ENCODE measurements at places on chromosomes 4 and X. TPM values are rescaled to one million over a fixed set of nuclear protein-coding genes. Genes with fewer than 3 reads are reported as not detected.
A peak's percentile ranks its signal among the peaks of the same experiment; 100 is the strongest.

The CNGA1 gene
- total RNA-seq: 1.00 TPM

The NRK gene
- total RNA-seq: 9.8 TPM

The ETDB gene
- not detected for total RNA-seq

The HTN3 gene
- not detected for total RNA-seq

DNA sequence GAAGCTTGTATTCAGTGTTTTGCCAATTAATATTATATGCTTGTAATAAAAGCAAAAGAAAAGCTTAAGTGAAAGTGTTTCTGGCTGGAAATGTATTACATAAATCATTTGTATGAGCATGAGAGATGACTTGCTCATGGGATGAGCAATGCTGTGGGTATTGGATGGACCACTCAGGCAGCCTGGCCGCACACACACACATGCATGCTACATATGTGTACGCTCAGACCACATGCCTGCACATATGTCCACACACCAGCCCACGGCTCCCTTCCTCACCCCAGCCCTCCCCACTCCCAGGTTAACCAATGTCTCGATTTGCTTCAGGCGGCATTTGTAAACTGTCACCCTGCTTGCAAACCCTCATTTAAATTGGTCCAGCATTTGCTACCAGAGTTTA lies 55.9 kb downstream of the CPLX1 start:
- no peaks in the 10 kb centered on the region for H3K27me3 ChIP-seq
- peak overlapping the region; percentile 77 for H3K27ac ChIP-seq
- no peak for DNase-seq
- H3K4me1 ChIP-seq: peaks cover 3% of the 10 kb centered on the region
- H3K36me3 ChIP-seq: peaks cover 32% of the 10 kb centered on the region
- no peak overlapping the region for H3K4me3 ChIP-seq

GRCh38 chr4:114021451-114021850 lies 42.0 kb upstream of the ARSJ start:
- H3K4me1 ChIP-seq: peaks cover 8% of the 10 kb centered on the region
- DNase-seq: no peak
- no peak overlapping the region for H3K4me3 ChIP-seq
- H3K27me3 ChIP-seq: no peaks in the 10 kb centered on the region
- no peak overlapping the region for H3K27ac ChIP-seq

DNA sequence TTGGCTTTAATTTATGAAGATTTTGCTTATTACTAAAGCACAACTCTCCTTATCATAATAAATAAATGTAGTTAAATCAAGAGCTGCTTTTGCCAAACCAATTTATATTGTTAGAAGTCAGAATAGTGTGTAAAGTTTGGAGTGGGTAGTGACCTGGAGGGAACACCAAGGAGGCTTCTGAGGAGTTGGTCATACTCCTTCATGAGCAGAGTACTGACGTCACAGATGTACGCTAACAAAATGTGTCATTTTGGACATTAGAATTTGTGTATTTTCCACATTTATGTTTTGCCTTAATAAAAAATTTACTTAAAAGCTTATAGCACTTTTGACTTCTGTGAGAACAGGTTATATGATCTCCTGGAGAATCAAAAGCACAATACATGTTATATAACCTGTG lies 953.5 kb upstream of the INTU start:
- DNase-seq: no peak
- H3K36me3 ChIP-seq: no peaks in the 10 kb centered on the region
- H3K4me3 ChIP-seq: no peak overlapping the region
- H3K4me1 ChIP-seq: peaks cover 5% of the 10 kb centered on the region
- no peaks in the 10 kb centered on the region for H3K27me3 ChIP-seq

DNA sequence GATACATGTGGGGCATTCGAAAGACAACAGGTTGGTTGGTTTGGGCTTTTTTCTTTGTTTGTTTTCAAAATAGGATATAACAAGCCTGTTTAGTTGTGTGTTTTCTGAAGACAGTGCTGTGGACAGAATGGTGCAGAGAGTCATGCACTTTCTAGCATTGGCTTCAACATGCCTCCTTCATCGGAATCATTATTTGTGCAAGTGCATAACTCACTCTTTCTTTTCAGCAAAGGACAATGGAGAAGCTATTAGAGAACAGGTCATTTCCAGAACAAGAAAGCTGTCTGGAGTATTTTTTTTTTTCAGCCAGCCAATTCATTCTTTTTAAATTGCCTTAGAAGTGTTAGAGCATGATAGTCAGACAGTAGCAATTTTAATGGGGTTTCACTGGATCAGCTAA lies 225.8 kb downstream of the STK32B start:
- H3K27me3 ChIP-seq: no peaks in the 10 kb centered on the region
- DNase-seq: no peak
- H3K4me1 ChIP-seq: peaks cover 7% of the 10 kb centered on the region
- H3K27ac ChIP-seq: no peak overlapping the region
- no peak overlapping the region for H3K4me3 ChIP-seq

DNA sequence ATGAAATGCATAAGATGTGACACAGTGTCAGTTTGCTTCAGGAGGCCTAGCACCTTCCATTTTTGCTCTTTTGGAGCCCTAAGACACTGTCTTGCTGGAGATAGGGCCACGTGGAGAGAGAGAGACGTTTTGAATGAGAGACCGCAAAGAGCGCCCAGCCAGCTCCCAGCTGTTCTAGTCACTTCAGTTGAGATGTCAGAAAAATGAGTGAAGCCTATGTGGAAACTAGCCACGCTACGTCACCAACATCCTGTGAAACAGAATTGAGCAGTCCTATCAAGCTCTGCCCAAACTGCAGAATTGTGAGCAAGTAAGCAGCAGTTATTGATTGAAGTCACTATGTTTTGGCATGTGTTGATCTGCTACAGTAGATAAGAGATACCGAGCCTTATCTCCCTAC lies 13.1 kb downstream of the GPR82 start:
- peaks cover 1% of the 10 kb centered on the region for H3K36me3 ChIP-seq
- no peak overlapping the region for H3K4me3 ChIP-seq
- no peak overlapping the region for H3K27ac ChIP-seq
- DNase-seq: no peak
- peaks cover 5% of the 10 kb centered on the region for H3K4me1 ChIP-seq
- no peaks in the 10 kb centered on the region for H3K27me3 ChIP-seq

DNA sequence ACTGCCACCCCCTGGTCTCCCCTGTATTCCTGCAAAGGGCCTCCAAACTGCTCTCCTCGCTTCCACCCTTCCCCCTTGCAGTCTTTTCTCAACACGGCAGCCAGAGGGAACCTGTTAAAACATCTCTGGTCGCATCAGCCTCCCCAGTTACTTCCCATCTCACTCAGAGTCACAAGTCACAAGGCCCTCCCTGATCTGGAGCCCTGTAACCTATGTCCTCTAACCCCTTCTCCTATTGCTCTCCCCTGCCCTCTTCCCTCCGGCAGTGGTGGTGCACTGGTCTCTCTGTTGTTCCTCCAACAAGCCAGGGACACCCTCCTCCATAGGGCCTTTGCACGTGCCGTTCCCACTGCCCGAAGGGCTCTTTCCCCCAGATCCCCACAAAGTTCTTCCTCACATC lies 73.2 kb downstream of the SH3KBP1 start:
- H3K27me3 ChIP-seq: no peaks in the 10 kb centered on the region
- H3K4me1 ChIP-seq: peaks cover 1% of the 10 kb centered on the region
- no peak for DNase-seq
- H3K36me3 ChIP-seq: no peaks in the 10 kb centered on the region

DNA sequence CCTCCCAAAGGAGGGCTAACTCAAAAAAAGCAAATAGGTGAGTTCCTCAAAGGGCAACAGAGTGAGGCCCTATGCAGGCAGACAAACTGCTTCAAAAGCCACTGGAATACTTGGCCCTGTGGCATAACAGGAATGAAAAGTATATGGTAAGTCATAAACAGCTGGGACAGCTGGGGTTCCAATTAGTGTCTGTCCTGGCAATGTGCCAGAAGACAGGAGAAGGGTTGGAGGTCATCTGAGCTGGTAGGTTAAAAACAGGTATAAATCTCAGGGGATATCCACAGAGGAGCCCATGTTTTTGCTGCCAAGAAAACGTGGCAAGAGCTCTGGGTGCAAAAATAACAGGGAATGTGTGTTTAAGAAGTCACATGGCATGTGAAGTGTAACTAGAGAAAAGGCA lies 111.6 kb downstream of the APOOL start:
- no peaks in the 10 kb centered on the region for H3K36me3 ChIP-seq
- peaks cover 1% of the 10 kb centered on the region for H3K4me1 ChIP-seq
- H3K4me3 ChIP-seq: no peak overlapping the region
- no peak for DNase-seq

DNA sequence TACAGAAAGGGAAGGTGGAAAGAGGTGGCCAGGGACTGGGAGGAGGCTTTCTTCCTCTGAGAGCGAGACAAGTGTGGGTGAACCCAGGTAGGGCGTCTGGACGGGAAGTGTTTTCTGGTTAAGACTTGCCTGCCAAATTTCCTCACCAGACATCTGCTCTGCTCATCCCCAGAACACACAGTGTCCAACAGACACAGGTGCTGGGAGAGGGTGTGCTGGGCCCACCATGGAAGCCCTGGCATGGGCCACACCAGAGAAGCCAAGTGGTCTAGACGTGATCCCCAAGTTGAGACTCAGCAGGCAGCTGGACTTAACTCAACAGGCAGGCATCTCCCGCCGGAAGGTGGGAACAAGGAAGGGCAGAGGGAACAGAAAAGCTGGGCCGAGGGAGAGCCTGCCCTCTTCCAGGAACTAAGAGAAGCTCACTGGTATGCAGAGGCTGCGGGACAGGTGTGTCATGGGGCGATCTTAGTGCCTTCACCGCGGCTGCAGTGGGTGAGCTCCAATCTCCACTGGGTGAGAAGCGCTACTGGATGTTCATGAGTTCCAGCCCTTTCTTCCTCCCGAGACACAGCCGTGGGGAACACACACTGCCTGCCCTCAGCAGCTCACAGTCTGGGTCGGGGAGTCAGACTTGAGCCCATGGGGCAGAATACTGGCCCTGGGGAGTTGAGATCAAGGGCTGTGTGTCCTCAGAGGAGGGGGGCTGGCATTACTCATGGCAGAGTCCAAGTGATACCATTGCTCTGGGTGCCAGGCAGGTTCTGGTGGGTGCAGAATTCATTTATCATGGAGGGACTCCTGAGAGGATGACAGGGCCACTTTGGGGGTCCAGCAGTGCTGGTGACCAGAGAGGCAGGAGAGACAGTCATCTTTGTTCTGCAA lies 110.2 kb downstream of the CPZ start:
- no peaks in the 10 kb centered on the region for H3K36me3 ChIP-seq
- H3K27ac ChIP-seq: no peak overlapping the region
- peaks cover 3% of the 10 kb centered on the region for H3K4me1 ChIP-seq
- DNase-seq: no peak

DNA sequence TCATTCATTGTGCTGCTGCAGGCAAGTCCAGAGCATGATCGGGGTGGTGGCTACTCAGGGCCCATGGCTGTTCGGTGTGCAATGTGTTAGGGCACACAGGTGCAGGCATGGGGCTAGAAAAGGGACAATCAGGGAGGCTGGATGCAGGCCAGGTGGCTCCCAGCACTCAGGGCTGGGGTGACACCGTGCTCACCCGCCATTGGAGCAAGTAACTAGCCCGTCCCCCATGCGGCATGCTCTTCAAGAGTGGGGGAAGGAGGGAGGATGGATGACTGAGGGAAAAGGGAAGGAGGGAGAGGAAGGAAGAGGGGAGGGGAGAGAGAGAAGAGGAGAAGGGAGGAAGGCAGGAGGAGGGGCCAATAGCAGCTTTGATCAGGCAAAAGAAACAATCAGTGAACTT lies 64.7 kb downstream of the INTS6L start:
- H3K4me1 ChIP-seq: no peaks in the 10 kb centered on the region
- no peak overlapping the region for H3K27ac ChIP-seq
- no peak for DNase-seq
- no peak overlapping the region for H3K4me3 ChIP-seq
- H3K36me3 ChIP-seq: no peaks in the 10 kb centered on the region

DNA sequence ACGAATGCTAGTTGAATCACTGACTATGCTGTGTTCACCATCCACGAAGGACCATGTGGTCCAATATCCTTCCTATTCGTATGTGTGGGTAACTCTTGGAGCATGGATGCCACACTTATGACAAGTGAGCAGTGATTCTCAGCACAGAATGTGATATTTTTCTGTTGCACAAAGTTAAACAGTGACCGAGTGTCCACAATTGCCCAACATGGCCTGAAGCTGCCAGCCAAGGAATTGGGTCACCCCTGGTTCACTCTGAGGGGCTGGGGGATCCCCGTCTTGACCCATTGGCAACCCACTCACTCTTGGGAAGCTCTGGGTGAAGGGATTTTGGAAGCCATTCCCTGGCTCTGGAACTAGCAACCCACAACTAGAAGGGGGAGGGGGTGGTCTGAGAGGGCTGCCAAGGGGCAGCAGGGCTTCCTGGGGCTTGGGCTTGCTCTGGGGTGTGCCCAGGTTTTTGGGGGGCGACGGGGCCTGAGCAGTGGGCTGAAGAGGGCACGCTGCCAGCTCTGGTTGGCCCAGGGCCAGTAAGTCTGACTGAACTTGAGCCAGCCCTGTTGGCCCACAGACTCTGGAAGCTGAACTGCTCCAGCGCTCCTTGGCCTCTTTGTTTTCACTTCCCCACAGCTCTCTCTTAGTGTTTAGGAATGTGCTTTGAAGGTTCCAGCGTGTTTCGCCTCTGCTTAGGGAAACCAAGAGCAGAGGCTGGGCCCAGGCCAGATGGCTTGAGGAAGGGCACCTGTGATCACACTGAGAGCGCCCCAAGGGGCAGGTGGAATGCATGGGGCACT lies 43.1 kb upstream of the BCOR start:
- peaks cover 4% of the 10 kb centered on the region for H3K4me1 ChIP-seq
- H3K36me3 ChIP-seq: peaks cover 3% of the 10 kb centered on the region
- peaks cover 26% of the 10 kb centered on the region for H3K27me3 ChIP-seq
- no peak overlapping the region for H3K27ac ChIP-seq
- H3K4me3 ChIP-seq: no peak overlapping the region

GRCh38 chrX:63930140-63930539 lies 145.1 kb upstream of the ARHGEF9 start:
- no peak for DNase-seq
- H3K36me3 ChIP-seq: no peaks in the 10 kb centered on the region
- no peak overlapping the region for H3K27ac ChIP-seq
- H3K4me1 ChIP-seq: peaks cover 11% of the 10 kb centered on the region

- DNase-seq: no peak
- peak overlapping the region; percentile 100 for H3K4me3 ChIP-seq
- no peaks in the 10 kb centered on the region for H3K36me3 ChIP-seq
- peaks cover 14% of the 10 kb centered on the region for H3K4me1 ChIP-seq
- peaks cover 20% of the 10 kb centered on the region for H3K27me3 ChIP-seq
These were observed 1.3 kb downstream of the LCORL start for GRCh38 chr4:18020145-18020670.
